Caco-2 (cell line): ENCODE measurements at places on chromosomes 13 and 19. TPM values are rescaled to one million over a fixed set of nuclear protein-coding genes. Genes with fewer than 3 reads are reported as not detected.

The YJU2 gene
- 19.5 TPM in 2 replicates for total RNA-seq

The TGFBR3L gene
- total RNA-seq = 9.8 and 10.8 TPM in 2 replicates

The MAU2 gene
- 51.3 and 62.6 TPM in 2 replicates for total RNA-seq

The SLC27A1 gene
- 3.7 and 3.9 TPM in 2 replicates for total RNA-seq

The TYROBP gene
- total RNA-seq = not detected in 2 replicates

The NKPD1 gene
- 2.4 and 2.9 TPM in 2 replicates for total RNA-seq

The KCNN1 gene
- total RNA-seq = not detected in 2 replicates

The TLE6 gene
- total RNA-seq = 1.4 and 1.9 TPM in 2 replicates

The EID2 gene
- 21.7 and 26.3 TPM in 2 replicates for total RNA-seq

The SLC6A16 gene
- 0.56 and 0.84 TPM in 2 replicates for total RNA-seq

The ZNF296 gene
- total RNA-seq = 8.4 and 9.4 TPM in 2 replicates

GRCh38 chr13:53778937-53779336 lies 750.3 kb downstream of the OLFM4 start:
- no peaks in the 10 kb centered on the region for H3K4me1 ChIP-seq
- H3K27me3 ChIP-seq = no peaks in the 10 kb centered on the region; the same call in 1 of the 2 replicates
- H3K4me3 ChIP-seq = no peak overlapping the region
- no peaks in the 10 kb centered on the region for H3K36me3 ChIP-seq
- no peak overlapping the region for H3K27ac ChIP-seq
- no peak for DNase-seq

DNA sequence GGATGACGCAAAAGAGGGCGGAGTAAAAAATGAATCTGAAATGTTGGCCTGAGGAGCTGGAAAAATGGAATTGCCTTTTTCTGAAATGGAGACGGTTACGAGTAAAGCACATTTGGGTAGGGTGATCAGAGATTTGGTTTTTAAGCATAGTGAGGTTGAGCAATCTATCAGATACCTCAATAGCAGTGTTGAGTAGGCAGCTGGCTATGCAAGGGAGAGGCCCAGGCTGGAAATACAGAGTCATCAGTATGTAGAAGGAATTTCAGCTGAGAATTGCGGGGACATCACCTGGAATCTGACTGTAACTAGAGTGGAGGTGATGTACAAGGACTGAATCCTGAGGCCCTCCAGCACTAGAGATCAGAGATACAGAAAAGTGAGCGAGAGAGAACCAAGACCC lies 224.8 kb downstream of the LMO7 start:
- no peak for DNase-seq
- H3K4me1 ChIP-seq = 0 out of 2 replicates have a peak, but pooled peaks cover 4% of the 10 kb centered on the region
- no peak overlapping the region for H3K27ac ChIP-seq
- peaks cover 5% of the 10 kb centered on the region for H3K36me3 ChIP-seq
- H3K4me3 ChIP-seq = no peak overlapping the region

DNA sequence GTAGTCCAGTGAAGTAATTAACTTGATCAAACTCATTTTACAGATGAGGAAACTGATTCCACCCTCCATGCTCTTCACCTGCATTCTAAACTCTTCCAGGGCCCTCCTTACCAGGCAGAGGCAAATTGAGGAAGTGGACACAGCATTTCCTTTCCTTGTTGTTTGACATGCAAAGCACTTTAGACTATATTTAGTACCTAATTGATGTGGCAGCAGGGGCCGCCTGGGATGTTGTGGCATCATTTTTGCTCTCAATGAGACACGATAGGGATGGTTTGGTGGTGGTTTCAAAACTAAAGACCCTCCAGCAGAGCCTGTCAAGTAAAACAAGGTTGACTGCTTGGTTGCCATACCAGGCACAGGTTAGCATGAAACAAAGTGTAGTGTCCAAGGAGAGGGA lies 7.9 kb downstream of the SIPA1L3 start:
- DNase-seq = no peak
- H3K27ac ChIP-seq = peak overlapping the region; percentile 8
- no peaks in the 10 kb centered on the region for H3K4me1 ChIP-seq

- H3K4me3 ChIP-seq = peak overlapping the region; percentile 88
- peaks cover 18% of the 10 kb centered on the region for H3K4me1 ChIP-seq
- DNase-seq = peak; percentile 54
- peaks cover 3% of the 10 kb centered on the region; the same call in 1 of the 2 replicates for H3K36me3 ChIP-seq
Observed at GRCh38 chr19:46715975-46716671, 791 bp downstream of the PRKD2 start.

DNA sequence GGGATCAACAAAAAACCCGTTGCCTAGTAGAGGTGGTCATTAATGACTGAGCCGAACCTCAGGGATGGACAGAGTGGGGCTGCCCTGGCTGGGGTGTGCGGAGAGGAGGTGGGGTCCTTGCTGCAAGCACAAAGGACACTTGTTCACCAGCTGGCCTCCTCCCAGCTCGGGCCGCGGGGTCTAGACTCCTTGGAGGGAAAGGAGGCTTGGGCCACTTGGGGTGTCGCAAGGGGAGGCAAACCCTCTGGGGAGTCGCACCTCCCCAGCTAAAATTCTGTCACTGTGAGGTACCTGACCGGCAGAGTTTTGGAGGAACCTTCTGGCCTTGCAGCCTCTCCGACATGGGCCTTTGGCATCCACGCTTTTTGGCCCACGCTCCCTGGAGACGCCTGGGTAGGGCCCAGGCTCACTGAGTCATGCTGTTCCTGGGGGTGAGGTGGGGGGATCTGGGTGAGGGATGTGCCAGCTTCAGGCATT lies 8.2 kb downstream of the KLHL26 start:
- no peak overlapping the region for H3K4me3 ChIP-seq
- no peaks in the 10 kb centered on the region for H3K27me3 ChIP-seq
- no peak for DNase-seq
- H3K27ac ChIP-seq = no peak overlapping the region
- H3K36me3 ChIP-seq = no peaks in the 10 kb centered on the region; the same call in 1 of the 2 replicates
- H3K4me1 ChIP-seq = no peaks in the 10 kb centered on the region

DNA sequence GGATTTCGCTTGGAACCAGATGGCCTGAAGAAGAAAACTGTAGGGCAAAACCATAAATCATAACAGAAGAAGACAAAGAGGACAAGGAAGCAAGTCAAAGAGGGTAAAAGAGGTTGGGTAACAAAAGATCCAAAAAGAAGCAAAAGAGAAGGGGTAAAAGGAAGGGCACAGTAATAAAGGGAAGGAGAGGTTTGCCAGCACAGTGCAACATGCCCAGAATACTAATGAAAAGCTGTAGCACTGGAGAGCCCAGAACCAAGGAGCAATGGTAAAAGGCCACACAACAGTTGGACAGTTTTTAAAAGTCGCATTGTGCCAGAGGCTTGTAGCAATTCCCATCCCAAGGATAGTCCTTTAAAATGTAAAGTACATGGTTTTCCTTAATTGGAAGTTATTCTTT lies 506.6 kb downstream of the PCDH9 start:
- DNase-seq = no peak
- 0 out of 2 replicates have a peak, but pooled peaks cover 6% of the 10 kb centered on the region for H3K4me1 ChIP-seq
- no peaks in the 10 kb centered on the region for H3K27me3 ChIP-seq
- H3K36me3 ChIP-seq = no peaks in the 10 kb centered on the region

- H3K27ac ChIP-seq = no peak overlapping the region
- H3K36me3 ChIP-seq = no peaks in the 10 kb centered on the region
- H3K4me1 ChIP-seq = peaks cover 27% of the 10 kb centered on the region
Observed at GRCh38 chr19:34254698-34255432, 511 bp downstream of the GARRE1 start.

GRCh38 chr13:78606471-78607408 lies 3.4 kb upstream of the POU4F1 start:
- no peaks in the 10 kb centered on the region for H3K36me3 ChIP-seq
- H3K27me3 ChIP-seq = no peaks in the 10 kb centered on the region
- H3K27ac ChIP-seq = no peak overlapping the region
- peaks cover 7% of the 10 kb centered on the region; the same call in 1 of the 2 replicates for H3K4me1 ChIP-seq
- H3K4me3 ChIP-seq = no peak overlapping the region
- DNase-seq = no peak

- DNase-seq = no peak
- H3K27ac ChIP-seq = no peak overlapping the region
- H3K36me3 ChIP-seq = no peaks in the 10 kb centered on the region
- no peak overlapping the region for H3K4me3 ChIP-seq
- no peaks in the 10 kb centered on the region for H3K27me3 ChIP-seq
Observed at GRCh38 chr19:3842948-3843347, 25.9 kb downstream of the ZFR2 start.

GRCh38 chr13:53501387-53501786 lies 472.8 kb downstream of the OLFM4 start:
- no peak for DNase-seq
- H3K36me3 ChIP-seq = no peaks in the 10 kb centered on the region
- no peaks in the 10 kb centered on the region for H3K27me3 ChIP-seq
- H3K4me3 ChIP-seq = no peak overlapping the region

DNA sequence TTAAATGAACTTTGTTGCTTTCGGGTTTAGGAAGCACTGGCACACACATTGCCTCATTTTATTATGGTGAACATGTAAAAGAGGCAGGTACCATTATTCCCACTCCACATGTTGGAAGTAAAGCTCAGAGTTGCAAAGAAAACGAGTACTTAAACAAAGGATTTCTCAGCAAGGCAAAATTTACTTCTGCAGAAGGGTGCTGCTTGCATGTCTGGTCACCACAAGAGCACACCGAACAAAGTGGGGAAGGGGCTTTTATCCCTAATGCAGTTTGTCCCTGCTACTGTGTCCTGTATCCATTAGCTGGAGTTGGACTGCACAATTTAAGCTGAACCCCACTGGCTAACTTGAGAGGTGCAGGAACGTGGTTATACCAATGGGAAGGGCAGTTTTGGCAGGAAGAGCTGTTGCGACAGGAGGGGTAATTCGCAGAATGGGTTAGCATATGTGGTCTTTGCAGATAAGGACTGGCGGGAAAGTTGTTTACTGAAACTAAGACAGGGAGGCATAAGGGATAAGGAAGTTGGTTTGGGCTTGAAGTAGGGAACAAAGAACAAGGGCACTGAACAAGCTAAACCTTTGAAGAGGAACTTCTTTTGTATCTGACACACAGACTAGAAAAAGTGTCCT lies 545.5 kb downstream of the UQCRFS1 start:
- no peaks in the 10 kb centered on the region for H3K27me3 ChIP-seq
- no peak overlapping the region for H3K27ac ChIP-seq
- H3K4me1 ChIP-seq = no peaks in the 10 kb centered on the region
- DNase-seq = no peak
- no peak overlapping the region for H3K4me3 ChIP-seq
- no peaks in the 10 kb centered on the region for H3K36me3 ChIP-seq

GRCh38 chr13:29994911-29995595 lies 144.6 kb upstream of the UBL3 start:
- DNase-seq = no peak
- no peak overlapping the region for H3K27ac ChIP-seq
- no peak overlapping the region for H3K4me3 ChIP-seq
- H3K27me3 ChIP-seq = no peaks in the 10 kb centered on the region

GRCh38 chr13:25143706-25144105 lies 28.4 kb downstream of the AMER2 start:
- no peaks in the 10 kb centered on the region for H3K27me3 ChIP-seq
- DNase-seq = no peak
- no peak overlapping the region for H3K27ac ChIP-seq
- H3K4me3 ChIP-seq = no peak overlapping the region

- DNase-seq = no peak
- no peak overlapping the region for H3K4me3 ChIP-seq
- peaks cover 13% of the 10 kb centered on the region for H3K4me1 ChIP-seq
Observed at GRCh38 chr13:73991884-73992283, 142.3 kb downstream of the KLF12 start.

DNA sequence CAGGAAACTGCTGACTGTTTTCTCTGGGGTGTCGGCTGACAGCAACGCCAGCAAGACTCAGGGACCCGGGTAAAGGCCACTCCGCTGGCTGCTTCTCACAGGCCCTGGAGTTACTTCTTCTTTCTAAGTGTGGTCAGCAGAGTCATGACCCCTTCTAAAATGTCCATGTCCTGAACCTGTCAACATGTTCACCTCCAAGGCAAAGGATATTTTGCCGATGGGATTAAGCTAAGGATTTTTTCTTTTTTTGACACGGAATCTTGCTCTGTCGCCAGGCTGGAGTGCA lies 7.9 kb downstream of the PEX11G start:
- peaks cover 5% of the 10 kb centered on the region; the same call in 1 of the 2 replicates for H3K4me1 ChIP-seq
- H3K27me3 ChIP-seq = no peaks in the 10 kb centered on the region
- no peaks in the 10 kb centered on the region for H3K36me3 ChIP-seq
- no peak overlapping the region for H3K4me3 ChIP-seq
- no peak overlapping the region for H3K27ac ChIP-seq

- no peaks in the 10 kb centered on the region for H3K4me1 ChIP-seq
- DNase-seq = peak; percentile 71
- H3K27ac ChIP-seq = no peak overlapping the region
- H3K4me3 ChIP-seq = no peak overlapping the region
- H3K36me3 ChIP-seq = no peaks in the 10 kb centered on the region
Observed at GRCh38 chr13:110116072-110116487, 190.9 kb downstream of the COL4A1 start.

GRCh38 chr19:23314505-23315251 lies 64.5 kb upstream of the ZNF724 start:
- no peaks in the 10 kb centered on the region for H3K4me1 ChIP-seq
- no peak for DNase-seq
- no peaks in the 10 kb centered on the region for H3K36me3 ChIP-seq
- no peaks in the 10 kb centered on the region for H3K27me3 ChIP-seq
- no peak overlapping the region for H3K27ac ChIP-seq
- no peak overlapping the region for H3K4me3 ChIP-seq

- no peak for DNase-seq
- H3K27ac ChIP-seq = no peak overlapping the region
- no peaks in the 10 kb centered on the region for H3K4me1 ChIP-seq
- no peaks in the 10 kb centered on the region for H3K36me3 ChIP-seq
- H3K27me3 ChIP-seq = no peaks in the 10 kb centered on the region
- H3K4me3 ChIP-seq = no peak overlapping the region
Observed at GRCh38 chr19:56294549-56294948, 20.1 kb downstream of the ZSCAN5A start.

GRCh38 chr19:38506723-38507550 lies 73.4 kb downstream of the RYR1 start:
- no peak overlapping the region for H3K4me3 ChIP-seq
- no peaks in the 10 kb centered on the region for H3K36me3 ChIP-seq
- H3K4me1 ChIP-seq = no peaks in the 10 kb centered on the region
- H3K27ac ChIP-seq = no peak overlapping the region

- no peaks in the 10 kb centered on the region for H3K36me3 ChIP-seq
- no peak overlapping the region for H3K4me3 ChIP-seq
- H3K27me3 ChIP-seq = no peaks in the 10 kb centered on the region
- H3K27ac ChIP-seq = no peak overlapping the region
- no peaks in the 10 kb centered on the region for H3K4me1 ChIP-seq
Observed at GRCh38 chr13:19681517-19681916, 48.1 kb downstream of the MPHOSPH8 start.

DNA sequence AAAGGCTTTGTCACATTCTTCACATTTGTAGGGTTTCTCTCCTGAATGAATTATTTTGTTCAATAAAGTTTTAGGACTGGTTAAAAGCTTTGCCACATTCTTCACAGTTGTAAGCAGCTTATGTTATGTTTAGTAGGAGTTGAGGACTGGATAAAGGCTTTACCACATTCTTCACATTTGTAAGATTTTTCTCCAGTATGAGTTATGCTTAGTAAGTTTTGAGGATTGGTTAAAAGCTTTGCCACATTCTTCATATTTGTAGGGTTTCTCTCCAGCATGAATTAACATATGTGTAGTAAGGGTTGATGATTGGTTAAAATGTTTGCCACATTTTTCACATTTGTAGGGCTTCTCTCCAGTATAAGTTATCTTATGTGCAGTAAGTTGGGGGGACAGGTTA lies 79.9 kb downstream of the ZNF431 start:
- 0 out of 2 replicates have a peak, but pooled peaks cover 15% of the 10 kb centered on the region for H3K4me1 ChIP-seq
- no peaks in the 10 kb centered on the region for H3K36me3 ChIP-seq
- no peak overlapping the region for H3K4me3 ChIP-seq
- H3K27ac ChIP-seq = no peak overlapping the region
- H3K27me3 ChIP-seq = no peaks in the 10 kb centered on the region
- DNase-seq = no peak

GRCh38 chr13:69109891-69110525 lies 997.6 kb upstream of the ATXN8OS start:
- H3K36me3 ChIP-seq = no peaks in the 10 kb centered on the region
- H3K4me1 ChIP-seq = no peaks in the 10 kb centered on the region
- H3K4me3 ChIP-seq = no peak overlapping the region
- no peak overlapping the region for H3K27ac ChIP-seq
